ENCODE measurements at places on chromosomes 2 and 18. TPM values are rescaled to one million over a fixed set of nuclear protein-coding genes. Genes with fewer than 3 reads are reported as not detected.

GPR35 gene
- 2.4 TPM for total RNA-seq

DNA sequence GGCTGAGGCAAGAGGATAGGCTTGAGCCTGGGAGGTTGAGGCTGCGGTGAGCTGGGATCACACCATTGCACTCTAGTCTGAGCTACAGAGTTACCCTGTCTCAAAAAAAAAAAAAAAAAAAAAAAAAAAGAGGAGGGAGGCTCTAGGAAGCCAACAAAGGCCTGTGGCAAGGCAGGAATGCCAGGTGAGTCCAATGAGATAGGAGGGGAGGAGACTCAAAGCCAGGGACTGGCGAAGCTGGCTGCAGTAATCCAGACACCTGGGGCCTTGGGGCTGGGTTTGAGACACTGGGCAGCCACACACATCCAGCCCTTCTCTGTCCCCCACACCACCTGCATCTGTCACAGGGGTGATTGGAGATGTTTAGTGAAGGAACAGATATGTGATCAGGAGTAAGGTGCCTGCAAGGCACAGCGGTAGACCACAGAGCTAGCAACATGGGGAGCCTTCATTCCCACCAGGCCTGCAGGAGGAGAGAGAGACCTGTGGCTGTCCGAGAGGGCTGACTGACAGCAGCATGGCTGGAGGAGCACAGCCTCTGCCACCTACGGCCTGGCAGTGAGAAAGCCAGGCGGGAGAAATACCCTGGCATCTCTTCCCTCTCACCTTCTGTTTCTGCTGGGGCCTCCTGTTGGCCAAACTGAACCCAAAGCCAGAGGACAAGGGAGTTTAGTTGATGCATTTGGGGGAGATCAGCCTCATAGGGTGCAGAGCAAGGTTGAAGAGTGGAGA is 9.5 kb downstream of the CHPF start:
- no peak overlapping the region for H3K4me3 ChIP-seq
- no peak for DNase-seq
- peaks cover 3% of the 10 kb centered on the region for H3K36me3 ChIP-seq
- H3K27ac ChIP-seq = no peak overlapping the region

DNA sequence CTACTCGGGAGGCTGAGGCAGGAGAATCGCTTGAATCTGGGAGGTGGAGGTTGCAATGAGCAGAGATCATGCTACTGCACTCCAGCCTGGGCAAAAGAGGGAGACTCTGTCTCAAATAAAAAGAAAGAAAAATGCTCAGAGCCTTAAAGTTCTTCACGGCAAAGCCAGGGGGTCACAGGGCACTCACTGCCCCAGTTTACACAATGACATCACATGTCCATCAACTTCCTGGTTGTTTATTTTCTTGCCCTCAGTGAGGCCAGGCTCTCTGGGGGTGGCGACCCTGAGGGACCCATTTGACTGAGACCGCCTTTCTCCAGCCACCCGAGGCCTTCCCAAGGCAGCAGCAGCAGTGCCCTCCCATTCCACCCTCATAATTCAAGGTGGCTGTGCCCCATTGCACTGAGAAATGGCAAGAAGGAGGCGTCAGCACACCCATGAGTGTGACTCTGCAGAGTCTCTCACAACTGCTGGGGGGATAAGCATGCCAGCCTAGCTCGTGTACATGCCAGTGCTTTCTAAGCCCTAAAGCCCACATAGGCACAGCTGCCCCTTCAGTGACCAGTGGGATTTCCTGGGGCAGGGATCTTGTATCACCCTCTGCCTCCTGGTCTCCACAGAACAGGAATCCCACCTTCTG is 50.0 kb downstream of the SFXN5 start:
- DNase-seq = no peak
- peaks cover 29% of the 10 kb centered on the region for H3K4me1 ChIP-seq

DNA sequence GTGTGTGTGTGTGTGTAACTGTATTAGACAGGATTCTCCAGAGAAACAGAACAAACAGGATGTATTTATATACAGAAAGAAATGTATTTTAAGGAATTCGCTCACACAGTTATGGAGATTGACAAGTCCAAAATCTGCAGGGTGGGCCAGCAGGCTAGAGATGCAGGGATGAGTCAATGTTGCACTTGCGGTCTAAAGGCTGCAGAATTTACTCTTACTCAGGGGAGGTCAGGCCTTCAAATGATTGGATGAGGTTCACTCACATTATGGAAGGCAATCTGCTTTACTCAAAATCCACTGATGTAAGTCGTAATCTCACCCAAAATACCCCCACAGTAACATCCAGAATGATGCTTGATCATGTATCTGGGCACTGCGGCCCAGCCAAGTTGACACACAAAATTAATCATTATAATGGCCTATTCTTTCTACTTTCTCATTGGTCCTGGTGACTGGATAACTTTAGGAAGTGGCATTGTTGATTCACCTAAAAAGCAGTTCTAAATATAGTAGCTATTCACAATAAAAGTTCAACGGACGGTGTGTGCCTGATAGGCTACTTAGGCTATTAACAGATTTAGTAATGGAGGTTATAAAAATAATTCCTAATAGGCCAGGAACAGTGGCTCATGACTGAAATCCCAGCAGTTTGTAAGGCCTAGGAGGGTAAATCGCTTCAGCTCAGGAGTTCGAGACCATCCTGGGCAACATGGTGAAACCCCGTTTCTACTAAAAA is 40.6 kb upstream of the ACYP2 start:
- no peak overlapping the region for H3K4me3 ChIP-seq
- H3K4me1 ChIP-seq = no peaks in the 10 kb centered on the region
- no peaks in the 10 kb centered on the region for H3K27me3 ChIP-seq
- DNase-seq = no peak

- H3K27me3 ChIP-seq = no peaks in the 10 kb centered on the region
- no peaks in the 10 kb centered on the region for H3K4me1 ChIP-seq
- H3K4me3 ChIP-seq = no peak overlapping the region
- H3K27ac ChIP-seq = no peak overlapping the region
- peak; percentile 61 for DNase-seq
- H3K36me3 ChIP-seq = peaks cover 11% of the 10 kb centered on the region
Observed at GRCh38 chr2:231800493-231801091, 14.3 kb downstream of the COPS7B start.

COX5B gene
- 241 TPM for total RNA-seq

DNA sequence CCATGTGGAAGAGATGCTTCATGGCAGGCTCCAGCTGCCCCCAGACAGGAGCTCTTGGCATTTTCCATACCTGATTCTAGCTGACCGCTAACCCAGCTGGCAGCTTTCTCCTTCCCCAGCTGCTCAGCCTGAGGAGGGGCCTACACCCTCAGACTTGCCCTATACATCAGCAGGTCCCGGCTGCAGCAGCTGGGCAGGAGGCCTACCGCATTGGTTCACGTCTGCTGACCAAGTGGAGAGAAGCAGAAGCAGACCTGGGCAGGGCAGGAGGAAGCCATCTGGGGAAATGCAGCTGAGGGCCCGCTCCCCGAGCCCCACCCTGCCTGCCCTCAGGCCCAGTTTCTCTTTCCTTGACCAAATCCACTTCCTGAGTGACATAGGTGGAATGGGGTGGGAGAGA is 50.7 kb downstream of the LBH start:
- H3K4me3 ChIP-seq = no peak overlapping the region
- no peak overlapping the region for H3K27ac ChIP-seq
- H3K27me3 ChIP-seq = no peaks in the 10 kb centered on the region
- no peaks in the 10 kb centered on the region for H3K36me3 ChIP-seq

DNA sequence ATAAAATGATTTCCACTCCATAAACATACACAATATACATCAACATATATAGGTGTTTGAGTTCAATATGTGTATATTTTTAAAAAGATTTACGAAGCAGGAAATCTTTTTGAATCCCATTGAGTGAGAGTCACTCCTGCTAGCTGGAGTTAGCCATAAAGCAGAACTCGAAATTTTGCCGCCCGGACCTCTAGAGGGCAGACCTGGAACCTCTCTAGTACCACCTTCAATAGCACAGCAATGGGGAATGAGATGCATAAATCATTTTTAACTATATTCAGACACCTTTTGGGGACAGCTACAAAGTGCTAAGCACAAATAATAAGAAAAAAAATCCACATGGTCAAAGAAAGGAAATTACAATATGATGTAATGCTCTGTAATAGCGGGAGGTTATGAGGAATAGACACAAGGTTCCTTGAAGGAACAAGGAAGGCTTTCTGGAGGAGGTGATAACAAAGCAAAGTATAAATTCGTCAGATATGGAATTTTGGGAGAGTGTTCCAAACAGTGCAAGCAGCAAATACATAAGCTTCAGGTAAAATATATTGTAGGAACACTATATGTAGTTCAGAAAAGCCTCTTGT is 533.4 kb downstream of the ERBB4 start:
- H3K27ac ChIP-seq = no peak overlapping the region
- no peak overlapping the region for H3K4me3 ChIP-seq
- H3K36me3 ChIP-seq = no peaks in the 10 kb centered on the region
- H3K27me3 ChIP-seq = no peaks in the 10 kb centered on the region
- H3K4me1 ChIP-seq = no peaks in the 10 kb centered on the region
- DNase-seq = no peak

CRYGC gene
- total RNA-seq = not detected

GRCh38 chr2:46364797-46365457 is 67.7 kb downstream of the EPAS1 start:
- H3K27ac ChIP-seq = peak overlapping the region; percentile 38
- no peaks in the 10 kb centered on the region for H3K27me3 ChIP-seq
- H3K36me3 ChIP-seq = peaks cover 15% of the 10 kb centered on the region
- DNase-seq = no peak
- no peak overlapping the region for H3K4me3 ChIP-seq
- peaks cover 5% of the 10 kb centered on the region for H3K4me1 ChIP-seq

DNA sequence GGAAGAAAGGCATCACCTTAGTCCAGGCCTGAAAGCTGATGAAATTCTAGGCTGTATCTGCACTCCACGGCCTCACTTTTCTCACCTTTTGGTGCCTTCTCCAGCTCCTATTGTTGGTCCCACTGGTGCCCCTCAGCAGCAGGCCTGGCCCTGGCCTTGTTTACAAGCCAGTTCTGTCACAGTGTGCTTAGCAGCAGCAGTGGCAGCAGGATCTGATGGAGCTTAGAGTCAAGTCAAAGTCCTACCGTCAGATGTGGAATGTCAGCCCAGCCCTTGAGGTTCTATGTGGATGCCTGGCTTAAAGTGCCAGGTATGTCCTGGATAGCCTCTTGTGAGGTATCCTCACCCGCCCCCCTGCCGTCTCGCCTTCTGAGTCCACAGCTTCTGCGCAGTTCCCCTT is 281.3 kb downstream of the SUCLG1 start:
- H3K4me1 ChIP-seq = no peaks in the 10 kb centered on the region
- H3K4me3 ChIP-seq = no peak overlapping the region
- no peaks in the 10 kb centered on the region for H3K27me3 ChIP-seq
- H3K27ac ChIP-seq = no peak overlapping the region
- no peak for DNase-seq
- H3K36me3 ChIP-seq = no peaks in the 10 kb centered on the region

- H3K4me3 ChIP-seq = no peak overlapping the region
- no peaks in the 10 kb centered on the region for H3K4me1 ChIP-seq
- H3K27me3 ChIP-seq = no peaks in the 10 kb centered on the region
- DNase-seq = no peak
Observed at GRCh38 chr2:240782221-240782885, 37.7 kb downstream of the KIF1A start.

DNA sequence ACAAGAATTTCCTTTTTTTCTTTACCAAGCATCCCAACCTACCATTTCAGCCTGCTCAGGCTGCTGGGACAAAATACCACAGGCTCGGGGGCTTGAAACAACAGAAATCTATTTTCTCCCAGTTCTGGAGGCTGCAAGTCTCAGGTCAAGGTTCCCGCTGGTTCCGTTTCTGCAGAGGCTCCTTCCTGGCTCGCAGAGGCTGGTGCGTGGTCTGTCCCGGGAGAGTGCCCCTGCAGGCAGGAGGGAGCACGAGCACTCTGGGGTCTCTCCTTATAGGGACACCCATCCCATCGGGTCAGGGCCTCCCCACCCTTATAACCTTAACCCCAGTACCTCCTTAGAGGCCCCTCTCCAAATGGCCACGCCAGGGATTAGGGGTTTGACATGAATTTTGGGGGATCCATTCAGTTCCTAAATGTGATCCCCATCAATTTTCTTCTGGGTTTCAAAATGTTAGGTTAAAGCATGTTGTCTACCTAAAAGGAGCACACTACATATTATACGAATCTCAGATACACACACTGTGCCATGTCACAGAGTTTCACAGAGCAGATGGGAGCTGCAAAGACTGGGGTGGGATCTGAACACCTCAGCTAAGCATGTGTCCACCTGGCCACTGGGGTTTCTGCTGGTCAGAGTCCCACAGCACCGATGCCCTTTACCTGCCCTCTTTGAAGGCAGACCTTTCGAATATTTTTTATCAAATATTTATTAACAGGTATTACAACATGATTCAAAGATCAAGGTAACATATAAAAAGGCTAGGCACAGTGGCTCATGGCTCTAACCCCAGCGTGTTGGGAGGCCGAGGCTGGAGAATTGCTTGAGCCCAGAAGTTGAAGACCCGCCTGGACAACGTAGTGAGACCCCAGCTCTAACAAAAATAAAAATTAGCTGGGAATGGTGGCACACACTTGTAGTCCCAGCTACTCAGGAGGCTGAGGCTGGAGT is 17.6 kb upstream of the ADI1 start:
- H3K4me1 ChIP-seq = peaks cover 45% of the 10 kb centered on the region
- H3K27me3 ChIP-seq = no peaks in the 10 kb centered on the region
- peaks cover 3% of the 10 kb centered on the region for H3K36me3 ChIP-seq

MYCN gene
- total RNA-seq = not detected

SLC9A4 gene
- total RNA-seq = not detected

DNA sequence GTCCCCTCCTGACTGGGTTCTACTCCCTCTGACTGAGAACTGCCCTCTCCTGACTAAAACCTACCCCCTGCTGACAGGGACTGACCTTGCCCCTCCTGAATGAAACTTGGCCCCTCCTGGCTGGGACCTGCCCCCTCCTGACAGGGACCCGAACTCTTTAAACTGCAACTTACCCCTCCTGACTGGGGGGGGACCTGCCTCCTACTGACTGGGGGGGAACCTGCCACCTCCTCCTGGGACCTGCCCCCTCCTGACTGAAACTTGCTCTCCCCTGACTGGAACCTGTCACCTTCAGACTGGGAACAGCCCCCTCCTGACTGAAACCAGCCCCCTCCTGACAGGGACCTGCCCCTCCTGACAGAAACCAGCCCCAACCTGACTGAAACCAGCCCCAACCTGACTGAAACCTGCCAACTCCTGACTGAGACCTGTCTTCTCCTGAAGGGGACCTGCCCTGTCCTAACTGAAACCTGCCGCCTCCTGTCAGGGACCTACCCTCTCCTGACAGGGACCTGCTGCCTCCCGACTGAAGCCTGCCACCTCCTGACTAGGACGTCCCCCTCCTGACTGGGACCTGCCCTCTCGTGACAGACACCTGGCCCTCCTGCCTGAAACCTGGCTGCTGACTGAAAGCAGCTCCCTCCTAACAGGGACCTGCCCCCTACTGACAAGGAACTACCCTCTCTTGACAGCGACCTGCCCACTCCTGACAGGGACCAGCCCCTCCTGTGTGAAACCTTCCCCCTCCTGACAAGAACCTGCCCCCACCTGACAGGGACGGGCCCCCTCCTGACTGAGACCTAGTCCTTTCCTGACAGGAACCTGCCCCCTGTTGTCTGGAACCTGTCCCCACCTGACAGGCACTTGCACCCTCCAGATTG is 87.1 kb downstream of the PXDN start:
- DNase-seq = no peak
- H3K27ac ChIP-seq = no peak overlapping the region
- H3K27me3 ChIP-seq = no peaks in the 10 kb centered on the region
- H3K4me3 ChIP-seq = no peak overlapping the region
- H3K36me3 ChIP-seq = no peaks in the 10 kb centered on the region

Measured in liver (tissue), 10 donors.